ENCODE measurements at places on chromosomes 7 and 10. TPM values are rescaled to one million over a fixed set of nuclear protein-coding genes. Genes with fewer than 3 reads are reported as not detected.

GRCh38 chr7:151673216-151673615, 153.5 kb upstream of the RHEB start:
- no peak for DNase-seq

DNA sequence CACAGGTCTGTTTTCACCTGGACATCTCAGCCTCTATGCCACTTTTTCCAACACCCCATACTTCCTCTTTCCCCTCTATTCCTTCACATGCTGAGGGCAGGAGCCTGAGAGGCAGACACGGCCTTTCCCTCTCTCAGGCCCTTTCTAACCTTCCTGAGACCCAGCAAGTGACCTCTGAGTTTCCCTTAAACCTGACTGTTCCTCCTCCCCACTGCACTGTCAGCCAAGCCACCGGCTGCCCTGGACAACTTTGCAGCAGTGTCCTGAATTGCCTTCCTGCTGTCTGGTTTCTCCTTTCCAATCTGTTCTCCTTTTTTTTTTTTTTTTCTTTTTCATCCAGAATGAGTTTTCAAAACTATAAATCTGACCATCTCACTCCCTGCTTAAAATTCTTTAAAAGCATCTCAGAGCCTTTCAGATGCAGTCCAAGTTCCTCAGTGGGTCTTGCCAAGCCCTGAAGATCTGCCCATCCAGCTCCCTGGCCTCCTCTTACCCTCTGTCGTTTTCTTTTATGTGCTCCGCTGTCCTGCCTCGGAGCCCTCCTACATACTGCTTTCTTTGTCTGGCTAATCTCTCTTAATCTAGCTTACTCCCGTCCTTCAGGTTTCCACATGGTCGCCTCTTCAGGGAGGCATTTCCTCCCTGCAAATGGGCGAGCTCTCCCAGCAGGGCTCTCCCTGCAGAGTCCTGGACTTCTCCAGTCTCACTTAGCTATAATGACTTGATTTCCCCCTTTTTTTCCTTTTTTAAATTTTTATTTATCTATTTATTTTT, 30.5 kb downstream of the SLC13A4 start:
- DNase-seq = no peak

DNA sequence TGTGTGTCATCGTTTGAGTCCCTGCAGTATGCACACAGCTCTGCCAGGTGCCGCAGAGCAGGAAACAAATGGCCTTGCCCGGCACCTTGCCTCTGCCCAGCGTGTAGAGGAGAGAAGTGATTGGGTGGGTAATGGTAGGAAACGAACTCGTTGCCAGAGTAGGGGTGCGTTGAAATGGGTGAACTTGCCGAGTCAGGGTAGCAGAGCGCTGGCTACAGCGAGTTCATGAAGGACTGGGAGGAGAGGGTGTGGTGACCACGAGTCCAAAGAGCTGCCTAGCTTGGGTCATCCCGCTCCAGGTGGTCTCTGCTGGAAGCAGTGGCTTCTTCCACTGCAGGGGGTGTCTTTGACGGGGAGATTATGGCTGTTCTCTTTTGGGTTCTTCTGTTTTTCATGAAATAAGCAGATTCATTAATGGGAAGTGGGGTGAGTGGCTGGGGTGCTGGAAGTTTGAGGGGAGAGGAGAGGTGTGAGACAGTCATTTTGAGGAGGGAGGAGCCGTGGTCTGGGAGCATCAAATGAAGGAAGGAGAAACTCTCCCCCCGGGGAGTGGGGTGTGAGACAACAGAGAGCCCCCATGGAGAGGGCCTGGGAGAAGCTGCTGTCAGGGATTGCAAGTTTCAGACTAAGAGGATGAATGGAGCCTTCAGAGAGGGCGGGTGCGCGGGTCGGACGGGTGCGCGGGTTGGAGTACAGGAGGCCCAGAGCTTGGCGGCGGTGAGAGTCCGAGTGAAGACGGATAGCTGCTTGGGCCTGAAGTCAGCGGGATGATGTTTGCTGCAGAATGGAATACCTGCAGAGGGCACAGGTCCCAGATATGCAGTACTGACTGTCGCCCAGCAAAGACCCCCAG, 26.2 kb downstream of the PPP2R2D start:
- no peak for DNase-seq

- no peak for DNase-seq
Measured at GRCh38 chr10:110200503-110200902, 6.9 kb upstream of the MXI1 start.

DNA sequence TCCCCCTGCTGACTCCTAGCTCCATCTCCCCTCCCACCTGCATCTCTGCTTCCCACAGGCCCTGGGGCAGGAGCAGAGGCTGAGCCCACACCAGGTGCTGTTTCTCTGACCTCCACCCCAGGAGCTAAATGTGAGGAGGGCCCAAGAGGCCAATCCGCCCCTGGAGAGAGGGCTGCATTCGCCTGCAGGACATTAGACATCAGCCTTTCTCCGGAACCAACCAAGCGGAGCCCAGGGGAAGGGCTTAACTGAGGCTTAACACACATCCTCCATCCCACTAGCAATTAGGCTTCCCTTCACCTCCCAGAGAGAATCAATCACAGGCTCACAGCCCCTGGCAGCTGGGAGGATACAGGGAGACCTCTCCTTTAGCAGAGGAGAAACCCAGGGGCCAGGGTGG, 50.5 kb downstream of the SH3PXD2A start:
- DNase-seq = no peak

ALOX5 gene
- total RNA-seq = not detected

FRG2B gene
- not detected for total RNA-seq

GHRHR gene
- not detected for total RNA-seq

SLC13A1 gene
- total RNA-seq = not detected

CLDN3 gene
- 19.6 TPM for total RNA-seq

GSTK1 gene
- total RNA-seq = 127 TPM

ZNF777 gene
- total RNA-seq = 20.8 TPM

MSANTD7 gene
- total RNA-seq = 32.8 TPM

C10orf67 gene
- total RNA-seq = not detected

All from Caco-2 (cell line).